Stimulated activated CD4-positive, alpha-beta T cell treated with anti-CD3 and anti-CD28 coated beads, Interleukin-4, amount 100 ng/mL, for 1 hour (primary cell): ENCODE measurements at places on chromosomes 2 and 18.

DNA sequence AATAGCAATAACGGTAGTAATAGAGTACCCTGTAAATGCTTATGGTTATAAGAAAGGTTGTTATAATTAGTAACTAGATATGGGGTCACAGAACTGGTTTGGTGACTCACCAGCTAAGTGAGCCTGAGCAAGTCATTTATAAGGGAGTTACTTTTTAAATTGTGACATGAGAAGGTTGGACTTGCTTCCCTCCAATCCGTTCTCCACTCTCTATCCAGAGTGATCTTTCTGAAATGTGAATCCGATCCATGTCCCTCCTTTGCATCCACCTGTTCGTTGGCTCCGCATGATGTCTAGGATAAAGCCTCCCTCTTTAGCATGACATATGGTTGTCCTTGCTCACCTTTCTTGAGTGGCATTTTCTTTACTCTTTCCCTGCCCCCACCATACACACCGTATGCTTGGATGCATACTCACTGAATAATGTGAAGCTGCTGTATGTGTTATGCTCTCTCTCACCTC, 83.1 kb downstream of the CDC42EP3 start:
- no peak for DNase-seq

DNA sequence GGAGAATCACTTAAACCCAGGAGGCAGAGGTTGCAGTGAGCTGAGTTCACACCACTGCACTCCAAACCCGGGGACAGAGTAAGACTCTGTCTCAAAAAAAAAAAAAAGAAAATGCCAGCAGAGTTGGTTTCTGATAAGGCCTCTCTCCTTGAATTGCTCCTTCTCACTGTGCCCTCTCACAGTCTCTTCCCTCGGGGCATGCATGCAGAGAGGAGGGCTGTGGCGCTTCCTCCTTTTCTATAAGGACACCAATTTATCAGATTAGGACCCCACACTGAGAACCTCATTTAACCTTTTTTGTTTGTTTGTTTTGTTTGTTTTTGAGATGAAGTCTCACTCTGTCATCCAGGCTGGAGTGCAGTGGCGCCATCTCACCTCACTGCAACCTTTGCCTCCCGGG, 110.5 kb downstream of the ZFP36L2 start:
- DNase-seq = no peak

DNA sequence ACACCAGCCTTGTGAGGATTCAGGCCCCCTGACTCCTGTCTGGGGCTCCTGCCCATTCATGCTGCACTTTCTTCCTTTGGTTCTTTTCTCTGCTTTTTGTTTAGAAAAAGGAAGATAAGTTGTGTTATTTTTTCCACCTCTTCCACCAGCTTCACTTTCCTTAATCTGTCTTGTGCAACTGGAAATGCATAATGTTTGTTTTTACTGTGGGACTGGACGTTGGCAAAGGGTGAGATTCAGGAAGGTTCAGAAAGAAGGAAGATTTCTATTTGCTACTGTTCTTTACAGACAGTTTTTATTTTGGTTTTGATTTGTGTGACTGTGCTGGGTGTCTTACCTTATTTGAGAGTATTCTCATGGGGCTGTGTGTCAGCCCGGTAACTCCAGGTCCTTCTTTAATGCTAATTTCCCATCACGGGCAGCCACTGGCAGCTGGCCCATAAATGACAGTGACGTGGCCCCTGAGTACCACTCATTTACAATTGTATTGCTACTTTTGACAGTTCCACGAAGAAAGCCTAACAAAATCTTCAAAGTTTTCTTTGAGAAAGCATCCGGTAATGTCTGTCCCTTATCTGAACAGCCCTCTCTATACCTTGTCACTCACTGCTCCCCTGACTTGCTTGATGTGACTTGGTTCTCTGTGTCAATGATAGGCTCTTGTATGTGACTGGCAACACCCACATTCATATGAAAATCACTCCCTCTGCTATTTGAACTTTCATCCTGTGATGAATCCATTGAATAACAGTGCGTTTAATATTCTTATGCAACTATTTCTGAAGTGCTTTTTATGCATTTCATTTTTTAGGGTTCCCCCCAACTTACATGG, 32.7 kb downstream of the RHBDD1 start:
- no peak for DNase-seq

DNA sequence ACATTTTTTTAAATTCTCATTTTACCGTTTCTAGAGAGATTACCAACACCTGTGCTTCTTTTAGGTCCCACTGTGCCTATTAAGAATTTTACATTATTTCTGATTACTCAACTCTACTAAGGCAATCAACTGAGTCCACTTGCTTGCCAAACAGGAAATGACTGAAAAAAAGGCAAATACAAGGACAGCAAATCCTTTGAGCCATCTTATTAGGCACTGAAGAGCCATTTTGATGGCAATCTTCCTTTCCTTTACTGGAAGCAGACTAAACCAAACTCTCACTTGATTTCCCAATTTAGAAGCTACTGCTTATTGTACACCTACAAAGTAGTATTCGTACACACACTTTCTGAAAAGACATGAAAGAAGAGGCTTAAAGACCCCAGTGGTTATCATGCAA, 121.4 kb upstream of the COL3A1 start:
- DNase-seq = no peak

- no peak for DNase-seq
These were observed 298.4 kb downstream of the LPIN1 start for GRCh38 chr2:12044857-12045256.

GRCh38 chr18:9612215-9612830, 2.0 kb downstream of the PPP4R1 start:
- DNase-seq = peak; percentile 10

GRCh38 chr2:138028538-138028937, 64.3 kb downstream of the HNMT start:
- DNase-seq = no peak

DNA sequence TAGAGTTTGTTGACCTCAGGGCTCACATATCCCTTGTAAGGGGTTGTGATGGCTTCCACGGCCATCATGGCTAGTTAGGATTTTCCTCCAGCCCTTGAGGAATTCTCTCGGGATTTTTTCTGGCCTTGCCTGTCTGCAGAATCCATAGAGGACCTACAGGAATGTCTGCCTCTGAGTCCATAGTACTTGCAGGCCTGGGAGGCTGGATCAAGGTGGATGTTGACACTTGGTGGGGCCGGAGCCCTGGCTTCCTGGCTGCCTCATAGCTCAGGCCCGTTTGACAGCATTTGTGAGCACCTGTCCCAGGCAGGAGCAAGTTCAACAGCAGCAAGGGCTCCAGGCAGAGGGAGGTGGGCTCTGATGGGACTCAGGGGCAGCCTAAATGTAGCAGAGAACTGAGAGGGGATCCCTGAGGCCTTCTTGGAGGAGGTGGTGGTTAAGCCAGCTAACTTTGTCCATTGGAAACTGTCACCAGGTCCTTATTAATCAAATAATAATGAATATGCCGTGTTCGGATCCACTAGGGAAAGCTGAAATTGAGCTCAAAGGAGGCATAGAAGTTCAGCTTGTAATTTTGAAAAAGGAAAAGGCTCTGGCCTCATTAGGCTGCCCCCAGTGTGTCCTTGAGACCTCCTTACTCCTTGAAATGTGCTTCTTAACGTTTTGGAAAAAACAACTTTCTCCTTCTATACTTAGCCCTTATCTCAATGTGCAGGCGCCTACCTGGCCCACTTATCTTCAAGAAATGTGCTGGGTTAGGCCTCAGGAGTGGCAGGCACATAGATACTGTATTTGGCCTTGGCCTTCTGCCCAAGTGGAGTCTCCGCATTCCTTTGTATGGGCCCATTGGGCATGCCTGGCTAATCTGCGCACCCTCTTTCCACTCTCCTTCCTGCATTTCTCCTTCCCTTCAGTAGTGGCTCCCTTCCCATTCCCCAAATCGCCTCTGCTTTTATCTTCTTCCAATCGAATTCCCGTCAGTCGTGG, 66.9 kb downstream of the HPCAL1 start:
- no peak for DNase-seq

DNA sequence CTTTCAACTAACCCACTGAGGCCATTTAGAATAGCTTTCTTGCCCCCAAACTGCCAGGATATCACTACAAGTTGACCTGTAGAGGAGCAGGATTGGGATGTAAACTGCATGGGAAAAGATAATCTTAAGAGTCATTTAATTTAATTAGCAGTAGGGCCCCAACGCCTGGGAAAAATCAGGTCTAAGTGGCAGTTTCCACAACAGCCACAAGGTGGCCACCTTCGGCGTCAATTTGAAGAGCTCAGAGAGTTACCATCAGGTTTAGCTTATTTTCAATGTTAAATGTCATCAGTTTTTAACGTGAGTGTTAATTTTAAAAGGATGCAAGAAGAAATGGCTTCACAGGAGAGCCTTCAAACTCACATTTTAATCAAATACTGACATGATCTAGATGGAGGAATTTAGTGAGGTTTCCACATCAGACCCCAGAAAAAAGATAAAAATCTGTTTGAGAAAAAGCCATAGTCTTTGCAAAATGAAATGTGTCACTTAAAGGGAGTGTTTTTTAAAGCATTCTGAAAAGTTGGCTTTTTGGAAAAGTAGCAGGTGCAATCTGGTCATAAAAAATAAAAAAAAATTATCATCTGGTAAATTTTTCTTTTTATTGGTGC, 77.3 kb upstream of the UPP2 start:
- DNase-seq = peak; percentile 58

- DNase-seq = no peak
These were observed 17.4 kb downstream of the CDH7 start for GRCh38 chr18:65768120-65768778.

DNA sequence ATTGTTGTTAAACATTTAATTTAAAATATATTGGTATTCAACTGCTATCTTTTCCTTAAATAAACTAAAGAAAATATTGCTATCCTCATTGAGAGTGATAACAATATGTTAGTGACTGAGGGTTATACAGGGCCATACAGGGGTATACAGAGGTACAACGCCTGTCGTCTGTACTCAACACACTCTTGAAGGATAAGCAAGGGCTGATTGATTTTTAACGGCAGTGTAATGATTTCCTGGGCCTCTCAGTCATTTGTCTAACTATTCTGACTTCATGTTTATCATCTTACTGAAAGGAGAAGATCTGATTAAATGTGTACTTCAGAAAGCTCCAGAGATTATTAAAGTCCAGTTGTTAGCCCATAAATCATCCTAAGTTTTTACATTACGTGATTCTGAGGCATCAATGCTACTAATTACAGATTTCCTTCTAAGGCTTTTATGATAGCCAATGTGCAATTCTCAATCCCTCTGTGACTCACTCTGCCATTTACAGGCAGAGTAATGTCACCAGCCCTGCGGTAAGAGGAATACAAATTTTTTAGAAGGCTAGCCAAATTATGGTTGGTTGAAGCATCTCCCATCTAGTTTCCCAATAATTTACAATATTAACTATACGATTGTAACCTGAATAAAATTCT, 893.0 kb upstream of the CHAC2 start:
- no peak for DNase-seq

- DNase-seq = peak; percentile 62
These were observed 3.3 kb upstream of the GPBAR1 start for GRCh38 chr2:218257390-218257981.

GRCh38 chr2:119025762-119026351, 83.9 kb downstream of the MARCO start:
- no peak for DNase-seq

- no peak for DNase-seq
These were observed 5.6 kb downstream of the DSC1 start for GRCh38 chr18:31156821-31157763.

DNA sequence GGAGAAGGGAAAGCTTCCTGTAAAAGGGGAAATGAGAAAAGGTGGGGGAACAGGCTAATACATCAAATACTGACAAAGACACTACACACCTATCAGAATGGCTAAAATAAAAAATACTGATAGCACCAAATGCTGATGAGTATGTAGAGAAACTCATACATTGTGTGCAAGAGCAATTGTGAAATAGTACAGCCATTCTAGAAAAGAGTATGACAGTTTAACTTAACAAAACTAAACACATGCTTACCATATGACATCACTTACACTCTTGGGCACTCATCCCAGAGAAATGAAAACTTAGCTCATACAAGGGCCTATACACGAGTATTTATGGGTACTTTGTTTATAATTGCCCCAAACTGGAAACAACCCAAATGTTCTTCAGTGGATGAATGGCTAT, 53.4 kb downstream of the ZNF638 start:
- DNase-seq = no peak

- no peak for DNase-seq
These were observed 201.5 kb upstream of the ITGA4 start for GRCh38 chr2:181255651-181256050.

GRCh38 chr2:145190031-145190703, 670.2 kb upstream of the ZEB2 start:
- DNase-seq = no peak

DNA sequence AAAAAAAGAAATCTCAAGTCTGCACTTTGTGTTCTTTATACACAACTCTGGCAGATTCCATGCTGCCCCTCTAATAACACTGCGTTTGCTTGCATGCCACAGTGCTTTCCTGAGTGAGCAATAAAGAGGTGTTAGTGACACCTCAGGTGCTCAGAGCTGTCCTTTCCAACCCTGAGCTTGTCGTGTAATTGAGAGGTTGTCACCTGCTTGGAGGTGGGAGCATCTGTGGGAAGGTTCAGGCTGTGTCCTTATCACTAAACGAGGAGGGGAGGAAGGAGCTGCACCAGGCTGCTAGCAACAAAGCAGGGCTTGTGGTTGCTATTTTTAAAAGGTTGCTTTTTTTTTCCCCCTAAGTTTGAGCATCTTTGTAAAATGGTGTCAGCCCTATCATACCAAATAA, 31.9 kb downstream of the APCDD1 start:
- DNase-seq = no peak

DNA sequence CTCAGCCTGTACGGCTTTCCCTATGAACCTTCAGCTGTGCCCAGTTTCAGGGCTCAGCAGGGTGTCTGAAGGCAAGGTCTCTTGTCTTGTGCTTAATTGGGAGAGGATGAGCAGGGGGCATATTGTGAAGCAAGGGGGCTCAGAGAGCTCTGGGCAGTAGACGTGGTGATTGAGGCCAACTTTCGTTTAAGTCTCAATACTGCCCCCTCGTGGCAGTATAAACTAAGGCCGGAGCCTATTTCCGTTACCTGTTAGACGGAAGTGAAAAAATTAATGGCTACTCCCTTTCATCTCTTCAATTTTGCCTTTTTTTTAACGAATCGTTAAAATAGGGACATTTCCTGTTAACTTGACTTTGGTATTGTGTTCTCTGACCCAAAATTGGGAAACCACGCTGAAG, 193.4 kb downstream of the TDRD15 start:
- DNase-seq = no peak

- no peak for DNase-seq
These were observed 96.4 kb downstream of the PIK3C3 start for GRCh38 chr18:42051411-42051810.

DNA sequence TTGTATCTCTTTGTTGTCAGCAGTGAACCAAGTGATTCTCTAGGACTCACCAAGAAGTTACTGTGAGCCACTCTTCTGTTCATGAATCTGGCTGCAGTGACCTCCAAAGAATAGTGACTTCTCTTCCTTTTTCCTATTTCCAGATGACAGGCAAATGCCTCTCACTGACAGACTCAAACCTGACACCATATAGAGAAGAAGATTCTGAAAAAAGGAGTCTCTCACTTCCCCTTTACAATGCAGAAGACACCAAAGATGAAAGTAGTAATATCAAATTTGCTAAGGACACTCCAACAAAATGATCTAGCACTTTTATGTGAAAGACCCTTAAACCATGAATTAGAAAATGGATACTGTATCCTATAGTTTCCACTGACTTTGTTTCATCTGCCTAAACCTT, 44.4 kb upstream of the SETBP1 start:
- no peak for DNase-seq

GRCh38 chr18:12334863-12335262, 26.8 kb downstream of the TUBB6 start:
- DNase-seq = no peak

- no peak for DNase-seq
These were observed 1.7 kb downstream of the WIPF1 start for GRCh38 chr2:174595891-174596397.

- DNase-seq = no peak
These were observed 29.0 kb upstream of the SERPINB2 start for GRCh38 chr18:63858456-63858855.
